T47D (cell line): ENCODE measurements at places on chromosomes 11 and 22.

DNA sequence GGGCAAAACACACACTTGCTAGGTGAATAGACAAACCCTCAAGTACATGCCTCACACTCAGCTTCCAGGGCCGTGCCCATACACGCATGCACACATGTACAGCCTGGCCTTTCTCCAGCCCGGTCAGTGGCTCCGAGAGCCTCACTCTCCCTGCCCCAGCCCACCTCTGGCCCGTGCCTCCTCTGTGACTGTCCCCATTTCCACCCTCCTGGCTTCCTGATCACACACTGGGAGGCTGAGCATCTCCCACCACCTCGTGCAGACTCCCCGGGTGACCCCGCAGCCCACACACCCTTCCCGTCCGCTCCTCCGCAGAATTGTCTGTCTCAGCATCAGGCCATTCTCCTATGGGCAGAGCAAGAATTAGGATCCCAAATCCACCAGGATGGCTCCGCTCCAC is 634.1 kb downstream of the TBC1D22A start:
- DNase-seq = no peak

DNA sequence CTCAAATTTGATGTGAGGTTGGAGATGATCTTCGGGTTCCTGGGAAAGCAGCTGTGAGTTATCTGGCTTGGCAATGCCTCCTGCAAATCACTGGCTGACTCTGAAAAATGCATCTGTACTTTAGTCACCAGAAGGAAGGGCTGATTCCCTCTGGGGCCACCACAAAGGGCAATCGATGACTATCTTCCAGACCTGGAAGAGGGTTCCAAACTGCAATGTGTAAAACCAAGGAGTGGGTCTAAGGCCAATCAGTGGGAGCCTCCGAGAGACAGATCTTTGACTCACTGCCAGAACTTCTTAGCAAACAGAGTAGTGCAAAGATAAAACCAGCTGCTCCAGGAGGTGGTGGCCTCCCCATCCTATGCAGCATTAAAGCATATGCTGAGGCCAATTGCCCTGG is 29.1 kb upstream of the PAK1 start:
- DNase-seq = no peak

- DNase-seq = no peak
These were observed 27.9 kb downstream of the SBF1 start for GRCh38 chr22:50446708-50447575.

DNA sequence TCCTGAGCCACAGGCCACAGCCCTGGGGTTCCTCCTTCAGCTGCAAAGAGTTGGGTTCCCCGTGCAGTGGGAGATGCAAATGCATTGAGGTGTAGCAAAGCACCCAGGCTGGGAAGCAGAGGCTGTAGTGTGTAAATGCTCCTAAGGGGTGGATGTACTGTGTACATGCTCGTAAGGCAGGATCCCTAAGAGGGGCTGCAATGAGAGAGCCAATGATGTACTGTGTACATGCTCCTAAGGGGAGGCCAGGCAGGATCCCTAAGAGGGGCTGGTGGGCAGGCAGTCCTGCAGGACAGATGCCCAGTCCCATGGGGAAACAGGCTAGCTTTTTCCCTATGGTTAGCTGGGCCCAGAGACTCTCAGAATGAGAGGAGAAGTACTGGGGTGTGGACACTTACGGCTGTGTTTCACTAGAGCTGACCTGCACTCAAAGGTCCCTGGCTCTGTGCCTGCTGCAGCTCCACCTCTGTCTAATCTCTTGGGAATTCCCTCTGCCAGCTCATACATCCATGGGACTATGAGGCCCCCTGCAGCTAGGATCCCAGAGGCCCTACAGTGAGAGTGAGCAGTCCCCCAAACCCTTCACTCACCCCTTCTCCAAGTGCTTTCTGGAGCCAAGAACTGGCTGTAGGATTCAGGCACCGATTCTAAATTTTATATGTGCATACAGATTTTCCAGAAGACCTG is 261.9 kb upstream of the LUZP2 start:
- DNase-seq = no peak

GRCh38 chr11:77276271-77276670 is 25.2 kb downstream of the GDPD4 start:
- no peak for DNase-seq

GRCh38 chr22:23457380-23457985 is 122.6 kb downstream of the IGLL1 start:
- no peak for DNase-seq

GRCh38 chr11:66727282-66728037 is 1.6 kb downstream of the SPTBN2 start:
- no peak for DNase-seq

DNA sequence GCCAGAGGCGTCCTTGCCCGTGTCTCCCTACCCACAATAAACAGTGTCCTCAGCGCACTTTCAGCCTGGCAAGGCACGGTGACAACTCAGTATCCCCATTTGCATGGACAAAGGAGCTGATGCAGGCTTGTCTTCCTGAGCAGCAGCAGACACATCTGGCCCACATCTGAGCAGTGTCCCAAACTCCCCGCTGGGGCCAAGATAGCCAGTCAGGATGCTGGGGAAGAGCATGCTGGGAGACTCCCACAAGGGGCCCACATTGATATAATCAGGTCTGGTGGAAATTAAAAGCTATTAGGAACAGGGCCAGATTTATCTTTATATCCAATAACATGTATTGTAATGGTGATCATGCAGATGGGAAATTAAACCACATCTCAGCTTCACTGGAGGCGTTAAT is 24.7 kb downstream of the DSCAML1 start:
- DNase-seq = no peak

DNA sequence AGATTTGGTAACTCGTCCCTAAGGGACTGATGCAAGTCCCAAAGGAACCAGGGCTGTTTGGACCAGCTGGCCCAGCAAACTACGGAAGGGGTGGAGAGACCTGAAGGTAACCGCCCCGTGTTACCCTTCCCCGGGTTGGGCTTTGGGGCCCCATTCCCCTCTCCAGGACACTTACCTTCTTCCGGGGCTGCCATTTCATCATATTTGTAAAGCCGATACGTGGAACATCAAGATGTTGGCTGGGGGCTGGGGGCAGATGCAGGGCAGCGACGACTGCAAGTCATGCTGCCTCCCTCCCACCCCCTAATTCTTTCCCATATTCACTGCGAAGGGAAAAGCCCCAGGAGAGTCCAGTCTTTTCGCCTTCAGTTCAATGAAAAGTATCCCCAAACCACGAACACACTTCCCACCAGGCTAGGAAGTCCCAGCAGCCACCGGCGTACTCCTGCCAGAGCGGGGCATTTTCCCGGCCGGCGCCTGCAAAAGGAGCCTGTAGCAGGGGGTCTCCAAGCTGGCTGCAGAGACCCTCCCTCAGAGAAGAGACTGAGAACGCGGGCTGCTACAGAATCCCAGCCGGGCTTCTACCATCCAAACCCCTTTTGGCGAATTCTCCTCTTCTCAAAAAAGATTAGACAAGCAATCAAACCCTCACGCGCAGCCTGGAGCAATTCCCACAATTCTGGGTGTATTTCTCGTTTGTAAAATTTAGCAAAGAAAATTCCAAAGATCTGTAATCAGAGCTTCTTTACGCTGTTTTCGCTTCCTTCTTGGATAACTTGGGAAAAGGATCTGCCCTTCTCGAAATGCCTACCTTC is 236.7 kb downstream of the TTC28 start:
- no peak for DNase-seq

GRCh38 chr22:20904008-20904979 is 12.9 kb upstream of the CRKL start:
- peak; percentile 55 for DNase-seq

- DNase-seq = no peak
These were observed 4.1 kb upstream of the GALR3 start for GRCh38 chr22:37819105-37819433.

- DNase-seq = no peak
These were observed 30.0 kb upstream of the MUC5B start for GRCh38 chr11:1192741-1193325.

GRCh38 chr11:112613051-112613972 is 347.9 kb upstream of the NCAM1 start:
- DNase-seq = no peak

DNA sequence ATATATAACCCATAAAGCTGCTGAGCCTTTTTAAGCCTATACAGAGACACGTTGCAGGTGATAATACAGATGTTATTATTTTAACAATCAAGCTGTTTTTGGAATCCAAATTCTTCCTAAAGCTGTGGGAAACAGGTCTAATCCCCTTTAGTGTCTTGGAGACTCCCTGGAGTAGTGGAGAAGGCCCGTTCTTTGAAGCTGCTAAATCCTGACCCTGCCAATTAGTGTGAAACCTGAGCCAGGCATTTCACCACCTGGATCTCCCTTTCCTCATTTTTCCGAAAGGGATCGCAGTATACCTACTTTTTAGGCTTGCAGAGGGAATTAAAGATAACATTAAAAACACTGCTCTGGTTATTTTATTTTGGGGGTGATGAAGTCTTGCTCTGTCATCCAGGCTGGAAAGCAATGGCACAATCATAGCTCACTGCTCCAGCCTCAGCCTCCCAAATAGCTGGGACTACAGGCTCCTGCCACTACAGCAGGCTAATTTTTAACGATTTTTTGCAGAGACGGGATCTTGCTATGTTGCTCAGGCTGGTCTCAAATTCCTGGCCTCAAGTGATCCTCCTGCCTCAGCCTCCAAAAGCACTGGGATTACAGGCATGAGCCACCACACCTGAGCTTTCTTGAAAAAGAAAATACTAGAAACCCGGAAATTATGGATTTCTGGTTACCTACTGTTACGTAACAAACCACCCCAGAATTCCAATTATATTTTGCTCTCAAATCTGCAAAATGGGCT is 1.7 kb upstream of the EIF4ENIF1 start:
- DNase-seq = no peak
